ENCODE measurements at places on chromosomes 5 and 9.
A peak's percentile ranks its signal among the peaks of the same experiment; 100 is the strongest.

DNA sequence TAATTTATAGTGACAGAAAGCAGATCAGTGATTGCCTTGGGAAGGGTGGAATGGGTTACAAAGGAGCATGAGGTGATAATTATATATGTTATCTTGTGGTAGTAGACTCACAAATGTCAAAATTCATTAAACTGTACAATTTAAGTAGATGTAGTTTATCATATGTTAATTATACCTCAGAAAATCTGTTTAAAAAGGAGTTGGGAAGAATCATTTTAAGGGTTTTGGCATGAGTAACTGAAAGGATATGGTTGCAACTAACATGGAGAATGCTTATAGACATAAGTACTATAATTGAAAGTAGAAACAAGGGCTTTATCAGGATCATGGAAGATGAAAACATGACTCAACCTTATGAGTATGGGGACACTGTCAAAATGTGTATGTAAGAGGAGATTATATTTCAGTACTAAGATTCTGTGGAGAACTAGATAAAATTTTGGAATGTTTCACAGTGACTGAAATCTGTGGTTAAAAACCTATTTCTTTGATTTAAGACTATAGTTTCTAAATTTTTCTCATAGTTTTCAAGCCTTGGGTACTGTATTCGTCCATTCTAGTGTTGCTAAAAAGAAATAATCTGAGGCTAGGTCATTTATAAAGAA lies 73.3 kb downstream of the FCHO2 start:
- DNase-seq: no peak

DNA sequence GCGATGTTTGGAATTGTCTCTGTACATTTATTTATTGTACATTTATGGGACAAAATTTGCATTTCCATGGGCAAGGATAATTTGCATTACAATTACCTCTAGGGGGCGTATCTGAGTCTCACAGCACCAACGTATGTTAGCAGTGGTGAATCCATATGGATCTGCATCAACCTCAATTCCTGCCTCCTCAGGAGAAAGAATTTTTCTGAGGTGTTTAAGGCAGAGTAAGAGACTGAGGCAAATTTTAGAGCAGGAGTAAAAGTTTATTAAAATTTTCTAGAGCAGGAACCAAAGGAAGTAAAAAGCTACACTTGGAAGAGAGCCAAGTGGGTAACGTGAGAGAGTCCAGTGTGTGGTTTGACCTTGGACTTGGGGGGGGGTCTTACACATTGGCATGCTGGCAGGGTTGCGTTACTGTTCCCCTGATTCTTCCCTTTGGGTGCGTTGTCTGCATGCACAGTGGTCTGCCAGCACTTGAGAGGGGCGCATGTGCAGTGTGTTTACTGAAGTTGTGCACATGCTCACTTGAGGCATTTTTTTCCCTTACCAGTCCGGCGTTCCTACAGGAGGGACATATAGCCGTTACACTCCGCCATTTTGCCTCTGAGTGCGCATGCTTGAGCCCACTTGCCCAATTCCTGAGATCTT lies 21.0 kb upstream of the RAB14 start:
- no peak for DNase-seq

DNA sequence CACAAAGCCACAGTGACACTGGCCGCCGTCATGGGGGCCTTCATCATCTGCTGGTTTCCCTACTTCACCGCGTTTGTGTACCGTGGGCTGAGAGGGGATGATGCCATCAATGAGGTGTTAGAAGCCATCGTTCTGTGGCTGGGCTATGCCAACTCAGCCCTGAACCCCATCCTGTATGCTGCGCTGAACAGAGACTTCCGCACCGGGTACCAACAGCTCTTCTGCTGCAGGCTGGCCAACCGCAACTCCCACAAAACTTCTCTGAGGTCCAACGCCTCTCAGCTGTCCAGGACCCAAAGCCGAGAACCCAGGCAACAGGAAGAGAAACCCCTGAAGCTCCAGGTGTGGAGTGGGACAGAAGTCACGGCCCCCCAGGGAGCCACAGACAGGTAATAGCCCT lies 26.1 kb downstream of the HRH2 start:
- DNase-seq: no peak

- no peak for DNase-seq
These were observed 977 bp downstream of the MGAT4B start for GRCh38 chr5:179805529-179806249.

- DNase-seq: peak; percentile 2
These were observed 2.5 kb downstream of the ENTPD8 start for GRCh38 chr9:137438591-137439157.

GRCh38 chr5:75909223-75909622 lies 174.0 kb upstream of the SV2C start:
- DNase-seq: no peak

DNA sequence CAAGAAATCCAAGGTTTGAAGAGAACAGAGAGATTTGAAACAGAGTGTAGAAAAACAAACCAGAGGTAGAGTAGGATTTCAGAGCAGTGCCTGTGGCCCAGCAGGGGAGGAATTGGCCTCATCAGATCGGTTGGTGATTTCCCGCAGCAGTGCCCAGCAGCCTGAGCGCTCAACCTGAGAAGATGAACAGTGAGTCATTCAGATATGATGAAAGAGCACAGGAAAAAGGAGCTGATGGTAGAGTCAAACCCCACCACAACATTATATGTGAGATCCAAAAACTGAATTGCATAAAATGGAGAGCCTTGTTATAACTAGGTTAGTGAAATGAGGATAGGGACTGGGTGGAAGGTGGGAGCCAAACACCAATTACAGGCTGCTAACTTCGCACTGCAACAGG lies 248.9 kb downstream of the PIK3R1 start:
- DNase-seq: no peak

GRCh38 chr5:124596595-124597421 lies 149.6 kb downstream of the ZNF608 start:
- no peak for DNase-seq

DNA sequence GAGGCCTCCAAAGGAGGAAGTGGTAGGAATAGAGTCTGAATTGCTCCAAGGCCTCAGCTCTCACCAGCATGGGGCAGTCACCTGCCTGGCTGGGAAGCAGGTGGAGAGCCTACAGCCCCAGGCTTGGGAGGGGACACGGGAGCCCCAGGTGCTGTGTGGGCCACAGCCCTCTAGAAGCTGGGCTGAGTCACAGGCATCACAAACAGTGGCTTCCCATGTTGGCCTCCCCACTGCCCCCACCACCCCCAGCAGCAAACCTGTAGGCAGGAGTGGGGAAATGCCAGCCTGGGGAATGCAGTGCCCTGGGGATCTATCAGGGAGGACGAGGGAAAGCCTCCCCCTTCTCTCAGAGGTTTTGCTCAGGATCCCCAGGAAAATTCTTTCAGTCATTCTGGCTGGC lies 309.6 kb downstream of the SLIT3 start:
- DNase-seq: no peak

GRCh38 chr5:143494595-143494994 lies 91.1 kb upstream of the NR3C1 start:
- no peak for DNase-seq

DNA sequence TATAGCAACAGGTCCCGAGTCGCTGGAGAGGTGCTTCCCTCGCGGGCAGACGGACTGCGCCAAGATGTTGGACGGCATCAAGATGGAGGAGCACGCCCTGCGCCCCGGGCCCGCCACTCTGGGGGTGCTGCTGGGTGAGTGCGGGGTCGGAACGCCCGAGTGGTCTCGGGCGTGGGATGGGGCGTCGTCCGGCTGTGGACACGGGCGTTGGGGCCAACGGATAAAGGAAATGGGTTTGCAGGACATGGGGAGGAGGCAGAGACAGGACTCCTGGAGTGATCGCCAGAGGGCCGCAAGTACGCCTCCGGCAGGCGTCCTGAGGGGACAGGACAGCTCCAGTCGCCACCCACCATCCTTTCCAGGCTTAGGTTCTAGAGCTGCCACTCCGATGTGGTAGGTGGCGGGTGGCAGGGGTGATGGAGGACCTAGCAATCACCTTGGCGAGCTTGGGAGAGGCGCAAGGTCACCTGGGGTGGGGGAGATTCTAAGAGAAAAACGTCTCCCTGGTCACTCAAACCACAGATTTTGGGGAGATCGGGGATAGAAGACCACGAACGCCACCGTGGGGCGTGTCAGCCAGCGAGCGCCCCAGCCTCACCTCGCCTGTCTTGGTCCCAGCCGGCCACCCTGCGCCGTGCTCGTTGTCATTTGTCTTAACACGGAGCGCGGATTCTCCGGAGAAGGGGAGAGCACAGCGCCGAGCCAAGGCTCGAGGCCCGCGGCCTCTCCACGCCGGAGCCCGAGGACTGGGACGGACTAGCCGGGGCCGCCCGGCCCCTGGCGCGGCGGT lies 922 bp downstream of the LMX1B start:
- no peak for DNase-seq

DNA sequence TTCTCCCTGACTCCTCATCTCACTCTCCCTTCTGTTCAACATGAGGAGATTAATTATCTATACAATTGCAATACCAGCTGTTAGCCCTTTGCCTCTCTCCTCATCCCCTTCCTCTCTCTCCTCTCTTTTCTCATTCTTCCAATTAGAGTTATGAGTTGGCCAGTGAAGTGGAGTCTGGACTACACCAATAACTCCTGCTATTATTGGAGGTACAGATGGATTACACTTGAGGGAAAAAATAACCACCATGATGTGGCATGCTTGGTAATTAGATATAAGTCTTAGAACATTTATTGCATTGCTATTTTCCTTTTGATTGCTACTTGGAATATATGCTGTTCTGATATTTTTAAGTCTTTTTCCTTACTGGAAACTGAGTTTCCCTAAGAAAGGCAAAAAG lies 159.2 kb downstream of the FRMD3 start:
- DNase-seq: no peak

DNA sequence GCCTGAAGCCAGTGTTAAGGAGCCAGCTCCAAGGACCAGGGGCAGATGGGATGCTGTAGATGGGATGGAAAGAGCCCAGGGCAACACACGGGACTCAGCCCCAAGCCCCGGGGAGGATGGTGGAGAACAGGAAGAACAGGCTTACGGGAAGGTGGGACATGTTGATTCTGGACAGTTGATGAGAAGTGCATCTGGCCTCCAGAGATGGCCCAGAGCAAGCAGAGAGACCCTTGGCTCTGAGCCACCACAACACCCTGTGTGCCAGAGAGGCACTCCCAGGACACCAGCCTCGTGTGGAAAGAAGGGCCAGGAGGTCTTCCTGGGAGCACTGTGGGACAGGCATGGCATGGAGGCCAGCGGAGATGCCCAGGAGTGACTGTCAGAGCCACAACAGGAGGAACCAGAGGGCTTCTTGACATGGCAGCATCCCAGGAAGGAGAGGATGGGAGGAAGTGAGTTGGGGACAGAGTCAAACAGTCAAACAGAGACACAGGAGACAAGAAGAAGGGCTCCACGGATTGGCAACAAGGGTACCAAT lies 156.3 kb upstream of the MVB12B start:
- no peak for DNase-seq

DNA sequence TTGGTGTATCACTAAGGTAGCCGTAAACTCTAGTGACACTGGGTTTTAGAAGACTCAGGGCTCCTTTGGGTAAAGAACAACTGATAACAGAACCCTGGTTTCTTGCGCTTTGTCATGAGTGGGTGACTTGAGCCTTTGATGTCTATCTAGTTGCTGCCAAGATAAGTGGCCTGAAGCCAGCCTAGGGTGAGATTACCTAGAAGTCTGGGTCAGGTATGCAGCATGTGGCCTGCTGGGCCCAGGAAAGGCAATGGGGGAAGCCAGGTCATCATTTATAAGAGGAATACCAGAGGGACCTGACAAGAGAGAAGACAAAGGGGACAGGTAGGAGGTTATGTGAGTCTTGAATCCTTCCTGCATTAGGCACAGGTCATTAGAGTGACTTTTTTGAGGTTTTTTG lies 23.2 kb upstream of the GARNL3 start:
- no peak for DNase-seq

DNA sequence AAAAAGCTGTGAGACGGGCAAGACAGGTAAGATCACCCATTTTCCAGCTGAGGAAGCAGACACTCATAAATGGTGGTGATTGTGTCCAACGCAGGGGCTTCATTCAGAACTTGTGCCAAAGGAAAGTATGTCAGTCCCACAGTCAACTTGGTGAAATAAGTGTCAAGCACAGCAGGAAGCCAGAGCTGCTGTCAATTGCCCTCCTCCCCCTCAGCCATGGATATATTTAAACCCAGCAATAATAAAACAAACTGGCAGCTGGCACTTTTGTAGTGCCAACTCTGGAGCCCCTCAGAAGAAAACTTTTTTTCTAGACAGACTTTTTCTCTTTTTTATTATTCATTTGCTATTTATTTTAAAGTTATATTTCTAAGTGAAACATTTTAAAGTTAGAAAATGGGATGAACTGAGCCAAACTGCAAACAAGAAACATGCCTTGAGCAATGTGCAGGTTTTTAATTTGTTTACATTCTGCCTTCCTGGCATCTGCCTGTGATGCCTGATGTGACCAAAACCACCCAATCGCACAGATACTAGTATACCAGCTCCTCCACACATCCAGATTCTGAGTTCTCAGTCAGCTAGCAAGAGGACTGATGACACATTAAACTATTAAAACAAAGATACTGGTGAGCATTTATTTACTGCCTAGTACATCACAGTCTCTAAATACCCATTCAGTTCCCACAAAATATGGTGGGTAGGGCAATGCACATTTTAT lies 17.0 kb downstream of the DMAC1 start:
- no peak for DNase-seq

- no peak for DNase-seq
These were observed 2.8 kb downstream of the CSNK1G3 start for GRCh38 chr5:123514615-123515355.

DNA sequence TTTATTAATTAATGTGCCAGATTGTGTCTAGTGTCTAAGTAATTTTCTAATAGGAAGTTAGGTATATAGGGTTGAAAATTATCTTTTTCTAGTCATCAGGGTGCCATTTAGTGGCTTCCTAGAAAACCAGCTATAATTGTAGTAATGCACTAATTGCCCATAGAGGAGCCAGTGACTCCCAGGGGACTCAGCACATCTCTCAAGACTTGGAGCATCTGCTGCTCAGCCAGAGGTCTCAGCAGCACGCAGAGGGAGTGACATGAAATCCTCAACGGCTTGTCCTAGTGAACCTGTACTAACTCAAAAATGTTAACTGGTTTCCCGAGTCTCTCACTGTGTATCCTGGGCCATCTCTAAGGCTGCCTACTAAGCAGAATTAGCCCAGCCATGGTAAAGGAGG lies 78.2 kb upstream of the MAN2A1 start:
- no peak for DNase-seq

- no peak for DNase-seq
These were observed 40.1 kb downstream of the PRRT1B start for GRCh38 chr9:131585375-131585774.

- no peak for DNase-seq
These were observed 197.9 kb downstream of the EPB41L4A start for GRCh38 chr5:112221128-112221527.

DNA sequence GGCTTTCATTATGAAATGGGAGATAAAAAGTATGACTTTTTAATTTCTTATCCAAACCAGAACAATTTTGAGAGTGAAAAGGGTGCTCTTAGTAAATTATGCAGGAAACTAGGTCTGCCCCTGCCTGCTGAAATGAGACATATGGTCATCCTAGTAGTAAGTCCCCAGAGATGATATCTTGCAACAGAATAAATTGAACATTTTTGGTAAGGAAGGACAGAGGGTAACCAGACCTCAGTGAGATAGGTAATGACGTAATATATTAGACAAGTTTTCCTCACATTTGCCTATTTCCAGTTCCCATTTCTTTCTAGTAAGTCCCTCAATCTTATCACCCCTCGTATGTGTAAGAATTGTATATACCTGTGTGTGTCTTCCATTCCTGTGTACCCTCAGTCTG lies 91.8 kb downstream of the EQTN start:
- DNase-seq: no peak

GRCh38 chr9:128607642-128608350 lies 48.9 kb downstream of the DYNC2I2 start:
- DNase-seq: peak; percentile 85

GRCh38 chr5:159905496-159905895 lies 10.8 kb upstream of the ADRA1B start:
- no peak for DNase-seq

GRCh38 chr5:89342106-89342876 lies 459.3 kb upstream of the MEF2C start:
- DNase-seq: no peak

All from posterior cingulate gyrus (tissue), 11 donors.